Fibroblast of gingiva (primary cell): ENCODE measurements at places on chromosomes 6 and 20.

DNA sequence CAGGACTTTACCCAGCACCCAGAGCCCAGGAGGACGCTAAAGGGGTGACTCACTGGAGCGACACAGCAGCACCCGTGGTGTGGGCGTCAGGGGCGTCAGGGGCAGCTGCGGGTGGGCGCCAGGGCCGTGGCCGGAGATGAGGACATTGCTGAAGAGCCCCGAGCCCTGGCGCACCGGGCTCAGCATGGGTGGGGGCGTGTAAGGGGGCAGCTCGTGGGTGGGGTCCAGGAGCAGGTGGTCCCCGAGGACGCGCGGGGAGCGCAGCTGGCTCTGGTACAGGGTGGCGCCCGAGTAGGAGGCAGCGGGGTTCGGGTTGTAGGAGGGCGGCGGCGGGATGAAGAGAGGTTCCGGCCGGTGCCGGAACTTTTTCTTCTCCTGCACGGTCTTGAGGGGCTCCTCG lies 41.6 kb upstream of the MRPS10 start:
- DNase-seq, result no peak

- DNase-seq, result peak; percentile 91
Observed at GRCh38 chr6:160041608-160042007, 72.7 kb downstream of the IGF2R start.

DNA sequence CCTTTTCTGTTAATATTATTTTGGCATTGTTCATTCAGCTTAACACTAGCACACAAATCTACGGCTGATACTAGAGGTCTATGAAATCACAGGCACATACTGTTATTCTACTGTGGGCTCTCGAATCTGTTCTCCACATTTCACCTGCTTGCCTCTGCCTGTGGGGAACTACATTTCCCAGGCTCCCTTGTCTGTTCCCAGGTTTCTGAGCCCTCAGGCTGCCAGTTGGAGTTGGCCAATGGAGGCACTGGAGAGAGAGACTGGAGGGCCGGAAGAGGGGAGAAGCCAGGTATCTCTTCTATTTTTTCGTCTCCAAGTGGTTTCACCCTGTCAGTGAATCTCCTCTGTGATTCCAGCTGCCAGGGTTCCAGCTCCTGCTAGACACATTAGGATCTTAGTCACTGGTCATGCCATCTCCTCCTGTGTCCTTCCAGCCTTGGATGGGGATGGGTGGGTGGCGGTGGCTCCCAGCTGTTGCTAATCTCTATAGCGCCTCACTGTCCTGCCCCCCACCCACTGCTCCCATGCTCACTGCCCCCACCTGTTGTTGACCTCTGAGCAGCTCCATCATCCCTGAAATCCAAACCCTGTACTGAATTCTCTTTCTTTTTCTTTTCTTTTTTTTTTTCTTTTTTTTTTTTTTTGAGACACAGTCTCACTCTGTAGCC lies 188.2 kb downstream of the LRFN2 start:
- no peak for DNase-seq

DNA sequence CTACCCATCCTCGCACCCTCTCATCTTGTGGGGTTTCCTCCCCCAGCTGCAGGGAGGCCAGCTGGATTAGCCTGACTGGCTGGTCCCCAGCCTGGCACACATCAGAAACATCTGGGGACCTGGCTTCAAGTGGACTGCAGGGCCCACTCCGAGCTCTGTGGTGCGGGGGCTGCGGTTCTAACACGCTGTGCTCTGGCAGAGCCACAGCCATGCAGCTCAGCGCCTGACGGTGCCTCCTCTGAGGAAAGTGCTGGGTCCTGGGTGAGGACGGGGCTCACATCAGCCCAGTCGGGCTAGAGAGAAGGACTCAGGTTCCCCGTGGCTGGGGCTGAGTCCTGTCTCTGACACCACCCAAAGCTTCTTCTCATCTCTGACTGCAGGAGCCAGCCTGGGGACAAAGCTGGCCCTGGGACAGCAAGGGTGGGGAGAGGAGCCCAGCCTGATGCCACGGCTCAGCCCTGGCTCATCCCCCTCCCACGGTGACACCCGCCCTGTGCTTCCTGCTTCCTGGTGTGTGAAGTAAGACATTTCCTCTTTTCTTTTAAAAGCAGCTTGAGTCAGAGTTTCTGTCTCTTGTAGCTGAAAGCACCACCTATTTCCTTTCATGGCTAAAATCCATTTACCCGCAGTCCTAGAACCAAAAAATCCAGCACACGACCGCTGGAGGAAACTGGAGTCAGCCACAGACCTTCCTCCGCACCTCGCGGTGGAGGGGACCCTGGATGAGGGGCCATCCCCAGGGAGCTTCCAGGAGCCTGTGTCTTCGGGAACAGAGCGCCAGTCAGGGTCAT lies 127.4 kb upstream of the AFDN start:
- DNase-seq, result no peak

DNA sequence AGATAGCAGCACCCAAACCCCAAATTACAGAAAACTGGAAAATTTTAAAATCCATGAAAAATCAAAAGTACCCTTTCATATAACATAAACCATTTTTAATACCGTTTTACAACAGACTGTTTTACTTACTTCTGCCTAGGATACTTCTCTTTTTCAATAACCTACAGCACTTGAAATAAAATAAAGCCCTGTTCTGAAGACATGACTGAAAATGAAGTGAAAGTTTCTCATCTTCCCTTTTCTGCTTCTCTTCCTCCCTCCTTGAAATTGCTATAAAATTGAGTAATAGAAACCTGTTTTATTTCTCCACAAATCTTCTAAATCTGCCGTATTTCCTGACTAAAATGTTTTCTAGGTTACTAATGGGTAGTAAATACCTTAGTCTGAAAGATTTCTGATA lies 20.3 kb downstream of the MMS22L start:
- DNase-seq, result no peak

GRCh38 chr6:47094241-47094925 lies 52.3 kb upstream of the ADGRF1 start:
- no peak for DNase-seq

GRCh38 chr20:36672991-36673390 lies 27.0 kb upstream of the SLA2 start:
- no peak for DNase-seq

DNA sequence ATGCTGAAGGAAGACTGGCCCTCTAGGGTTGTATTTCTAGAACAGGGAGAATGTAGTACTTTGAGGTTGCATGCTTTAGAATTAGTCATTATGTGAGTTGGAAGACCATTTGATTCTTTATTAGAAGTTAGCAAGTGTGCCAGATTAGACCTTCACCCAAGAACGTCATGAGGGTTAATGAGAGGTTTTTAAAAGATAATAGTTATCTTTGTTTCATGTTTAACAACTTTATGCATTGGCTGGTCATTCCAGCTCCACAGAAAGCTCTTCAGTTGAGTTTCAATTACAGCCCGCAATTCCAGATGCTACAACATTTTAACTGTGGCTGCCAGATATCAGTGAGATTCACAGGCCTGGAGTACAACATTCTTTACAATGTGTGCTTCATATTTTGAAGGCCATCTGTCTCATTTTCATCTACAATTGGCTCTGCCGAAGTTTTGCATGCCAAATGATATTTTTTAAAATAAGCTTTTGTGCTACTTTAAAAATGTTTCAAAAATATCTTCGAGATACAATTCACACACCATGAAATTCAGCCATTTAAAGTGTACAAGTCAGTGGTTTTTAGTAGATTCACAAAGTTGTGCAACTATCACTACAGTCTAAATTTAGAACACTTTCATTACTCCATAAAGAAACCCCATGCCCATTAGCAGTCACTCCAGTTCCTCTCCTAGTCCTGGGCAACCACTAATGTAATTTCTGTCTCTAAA lies 61.1 kb upstream of the FBXO30 start:
- DNase-seq, result peak; percentile 28

DNA sequence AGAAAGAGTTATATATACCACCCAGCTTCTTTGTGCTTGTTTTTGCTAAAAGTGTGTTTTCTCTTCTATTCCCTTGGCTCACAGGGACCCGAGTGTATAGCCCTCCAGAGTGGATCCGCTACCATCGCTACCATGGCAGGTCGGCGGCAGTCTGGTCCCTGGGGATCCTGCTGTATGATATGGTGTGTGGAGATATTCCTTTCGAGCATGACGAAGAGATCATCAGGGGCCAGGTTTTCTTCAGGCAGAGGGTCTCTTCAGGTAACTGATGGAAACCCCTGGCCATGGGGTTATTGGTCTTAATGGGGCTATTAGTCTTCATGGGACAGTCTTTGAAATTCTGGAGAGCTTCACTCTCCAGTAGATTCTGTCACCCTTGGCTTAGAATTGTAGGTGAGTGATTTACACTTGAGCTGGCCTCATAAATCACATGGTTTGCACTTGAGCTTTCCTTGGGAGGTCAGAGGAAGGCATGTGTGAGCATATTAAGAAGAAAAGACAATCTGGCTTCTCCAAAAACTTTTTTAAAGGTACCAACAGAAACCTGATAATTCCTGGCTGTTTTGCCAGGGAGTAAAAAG lies 3.0 kb downstream of the PIM1 start:
- no peak for DNase-seq

DNA sequence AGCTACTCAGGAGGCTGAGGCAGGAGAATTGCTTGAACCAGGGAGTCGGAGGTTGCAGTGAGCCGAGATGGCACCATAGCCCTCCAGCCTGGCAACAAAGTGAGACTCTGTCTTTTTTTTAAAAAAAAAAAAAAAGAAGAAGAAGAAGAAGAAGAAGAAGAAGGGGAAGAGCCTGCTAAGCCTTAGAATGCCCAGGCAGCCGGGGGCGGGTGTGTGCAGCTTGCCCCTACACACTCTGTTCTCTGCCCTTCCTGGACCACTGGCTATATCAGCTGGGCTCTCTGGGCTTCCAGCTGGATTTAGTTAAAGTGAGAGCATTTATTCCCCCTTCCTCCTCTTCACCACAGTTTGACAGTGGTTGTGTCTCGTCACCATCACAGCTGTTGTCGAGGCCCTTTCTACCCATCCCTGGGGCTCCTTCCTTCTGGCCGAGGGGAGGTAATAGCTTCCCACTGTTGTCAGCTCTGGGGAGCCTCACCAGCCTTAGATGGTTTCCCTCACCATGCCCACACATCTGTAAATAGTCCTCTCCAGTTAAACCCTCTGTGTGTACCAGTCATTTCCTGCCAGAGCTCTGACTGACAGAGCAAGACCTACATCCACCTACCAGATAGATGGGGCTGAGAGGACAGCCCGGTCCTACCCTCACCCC lies 77.6 kb downstream of the TRERF1 start:
- no peak for DNase-seq

GRCh38 chr6:91126876-91127275 lies 540.0 kb upstream of the MAP3K7 start:
- no peak for DNase-seq

DNA sequence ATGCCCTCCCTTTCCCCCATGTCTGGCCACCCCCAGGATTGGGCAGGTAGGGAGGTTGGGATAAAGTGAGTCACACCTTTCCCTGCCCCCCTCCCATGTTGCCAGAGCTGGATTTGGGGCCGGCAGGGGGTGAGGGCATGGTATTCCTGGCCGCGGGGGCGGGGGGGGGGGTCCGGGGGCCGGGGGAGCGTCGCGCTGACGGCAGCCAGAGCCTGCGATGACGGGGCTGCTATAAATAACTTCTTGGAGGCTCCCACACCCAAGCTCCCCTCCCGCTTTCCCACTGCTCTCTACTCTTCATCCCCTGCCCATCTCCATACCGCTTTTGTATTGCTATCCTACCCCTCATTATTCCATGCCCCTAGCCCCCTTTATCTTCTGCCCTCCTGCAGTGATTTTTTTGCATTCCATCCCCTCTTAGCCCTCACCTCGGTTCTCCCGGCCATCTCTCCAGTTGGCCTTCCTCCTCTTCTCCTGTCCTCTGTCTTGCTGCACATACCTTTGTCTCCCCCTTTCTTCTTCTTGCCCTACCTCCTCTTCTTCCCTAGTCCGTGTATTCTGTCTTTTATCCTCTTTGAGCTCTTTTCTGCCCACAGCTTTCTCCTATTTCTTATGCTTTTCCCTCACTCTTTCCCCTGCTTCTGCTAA lies 13.8 kb downstream of the SYNGAP1 start:
- no peak for DNase-seq

DNA sequence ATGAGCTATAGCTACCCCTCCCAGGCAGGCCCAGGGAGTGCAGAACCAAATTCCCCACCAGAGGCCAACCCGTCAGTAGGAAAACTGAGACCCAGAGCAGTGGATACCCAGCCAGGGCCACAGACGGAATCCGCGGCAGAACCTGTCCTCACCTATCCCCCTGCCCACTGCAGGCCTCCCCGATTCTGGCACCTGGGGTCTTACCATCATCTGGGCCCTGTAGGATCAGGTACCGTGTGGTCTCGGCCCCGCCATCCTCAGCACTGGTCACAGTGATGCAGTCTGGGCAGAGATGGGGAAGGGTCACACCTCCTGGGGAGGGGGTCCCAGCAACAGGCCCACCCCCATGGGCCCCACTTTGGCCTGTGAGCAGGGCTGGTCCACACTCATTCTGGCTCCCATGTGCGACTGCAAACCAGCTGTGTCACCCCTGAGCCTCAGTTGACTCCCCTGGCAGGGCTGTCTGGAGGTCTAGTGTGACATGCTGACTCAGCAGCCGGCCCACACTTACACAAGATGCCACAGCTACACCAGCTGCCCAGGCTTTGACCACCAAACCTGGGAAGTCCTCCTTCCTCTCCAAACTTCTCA lies 3.8 kb downstream of the ZNF335 start:
- DNase-seq, result no peak

DNA sequence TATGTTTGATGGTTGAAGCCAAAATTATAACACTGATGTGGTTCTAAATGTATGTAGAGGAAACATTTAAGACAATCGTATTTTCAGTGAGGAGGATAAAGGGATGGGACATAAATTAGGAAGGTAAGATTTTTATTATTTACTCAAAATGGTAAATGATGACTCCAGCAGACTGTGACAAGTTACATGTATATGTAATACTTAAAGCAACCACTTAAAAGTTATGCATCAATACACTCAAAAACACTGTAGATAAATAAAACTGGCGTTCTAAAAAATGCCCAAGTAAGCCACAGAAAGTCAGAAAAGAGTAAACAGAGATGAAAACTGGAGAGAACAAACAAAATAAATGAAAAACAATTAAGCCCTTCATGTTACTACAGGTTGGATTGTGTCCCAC lies 18.7 kb downstream of the HLA-DMB start:
- DNase-seq, result no peak

GRCh38 chr6:39228992-39229767 lies at the start of gene KCNK5:
TSS of gene KCNK5 (minus strand) at chr6:39229475. CDS start at chr6:39229111, 364 bp downstream.
- peak; percentile 5 for DNase-seq

GRCh38 chr6:167760979-167761793 lies 65.5 kb upstream of the AFDN start:
- DNase-seq, result peak; percentile 21

DNA sequence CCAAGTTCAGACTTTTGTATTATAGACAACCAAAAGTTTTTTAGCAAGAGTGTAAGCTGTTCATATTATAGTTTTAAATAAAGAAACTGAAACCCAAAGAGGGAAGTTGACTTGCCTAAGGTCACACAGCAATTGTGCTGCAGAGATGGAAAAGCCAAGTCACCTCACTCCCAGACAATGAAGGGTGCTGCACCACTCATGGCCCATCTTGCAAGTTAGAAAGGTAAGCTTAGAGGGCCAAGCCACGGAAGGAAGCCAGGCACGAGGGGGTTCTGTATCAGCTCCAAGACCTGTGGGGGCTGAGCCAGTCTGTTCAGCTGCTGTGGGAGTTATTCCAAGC lies 860 bp downstream of the DEFB124 start:
- DNase-seq, result no peak
